Foreskin fibroblast (primary cell): ENCODE measurements at places on chromosomes 13 and 19.
A peak's percentile ranks its signal among the peaks of the same experiment; 100 is the strongest.

DNA sequence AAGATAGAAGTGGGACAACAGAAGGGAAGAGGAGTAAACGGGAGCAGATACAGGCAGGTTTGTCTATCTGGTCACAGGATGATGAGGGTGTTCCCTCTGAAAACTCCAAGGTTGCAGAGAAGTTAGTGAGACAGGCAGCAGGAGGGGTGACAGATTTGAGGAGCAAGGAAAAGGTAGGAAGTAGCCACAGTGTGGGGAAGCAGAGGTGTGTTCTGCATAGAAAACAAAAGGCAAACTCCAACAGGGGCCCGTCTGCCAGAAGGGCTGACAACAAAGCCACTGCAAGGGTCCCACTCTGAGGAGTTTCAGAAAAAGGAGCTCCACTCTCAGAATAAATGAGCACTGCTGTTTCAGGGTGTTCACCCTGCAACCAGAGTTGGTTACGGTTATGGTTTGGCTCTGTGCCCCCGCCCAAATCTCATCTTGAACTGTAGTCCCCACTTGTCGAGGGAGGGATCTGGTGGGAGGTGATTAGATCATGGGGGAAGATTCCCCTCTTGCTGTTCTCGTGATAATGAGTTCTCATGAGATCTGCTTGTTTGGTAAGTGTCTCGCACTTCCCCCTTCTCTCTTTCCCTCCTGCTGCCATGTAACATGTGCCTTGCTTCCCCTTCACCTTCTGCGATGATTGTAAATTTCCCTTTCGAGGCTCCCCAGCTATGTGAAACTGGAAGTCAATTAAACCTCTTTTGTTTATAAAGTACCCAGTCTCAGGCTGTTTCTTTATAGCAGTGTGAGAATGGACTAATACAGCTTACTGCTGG, 32.1 kb downstream of the SMAD9 start:
- no peak for DNase-seq

DNA sequence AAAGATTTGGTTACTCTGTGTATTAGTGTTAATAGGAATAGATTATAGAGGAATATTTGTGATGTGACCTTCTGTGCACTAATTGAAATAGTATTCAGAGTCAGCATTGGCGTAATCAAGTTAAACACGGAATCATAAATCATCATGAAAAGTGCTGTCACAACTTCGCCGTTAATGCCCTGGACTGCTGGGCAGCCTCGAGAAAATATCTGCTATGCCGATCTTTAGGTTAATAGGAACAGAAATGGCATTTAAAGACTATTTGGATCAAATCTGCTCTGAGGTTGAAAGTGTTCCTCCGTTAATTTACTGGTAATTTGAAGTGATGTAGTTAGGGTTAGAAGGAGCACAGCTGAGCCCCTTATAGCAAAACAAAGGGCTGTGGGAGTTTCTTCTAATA, 219.0 kb downstream of the MZT1 start:
- no peak for DNase-seq

- no peak for DNase-seq
Observed at GRCh38 chr13:50140581-50141374, 125.5 kb downstream of the KCNRG start.

- no peak for DNase-seq
Observed at GRCh38 chr13:66689037-66689619, 541.0 kb downstream of the PCDH9 start.

DNA sequence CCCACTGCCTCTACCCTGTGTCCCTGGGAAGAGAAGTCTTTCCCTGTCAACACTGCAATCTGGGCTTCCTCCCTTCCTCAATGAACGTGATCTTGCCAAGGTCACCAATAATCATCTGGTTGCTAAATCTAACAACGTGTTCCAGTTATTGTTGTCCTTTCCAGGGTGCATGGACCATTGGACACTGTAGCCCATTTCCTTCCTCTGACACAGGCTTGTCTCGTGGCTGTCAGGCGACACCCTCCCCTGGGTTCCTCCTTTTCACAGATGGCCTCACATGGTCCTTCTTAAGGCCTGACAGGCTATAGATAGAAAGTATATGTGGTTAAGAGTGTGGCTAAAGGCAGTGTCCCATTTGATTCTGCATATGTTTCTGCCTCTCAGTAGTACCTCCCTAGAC, 67.7 kb upstream of the STARD13 start:
- no peak for DNase-seq

DNA sequence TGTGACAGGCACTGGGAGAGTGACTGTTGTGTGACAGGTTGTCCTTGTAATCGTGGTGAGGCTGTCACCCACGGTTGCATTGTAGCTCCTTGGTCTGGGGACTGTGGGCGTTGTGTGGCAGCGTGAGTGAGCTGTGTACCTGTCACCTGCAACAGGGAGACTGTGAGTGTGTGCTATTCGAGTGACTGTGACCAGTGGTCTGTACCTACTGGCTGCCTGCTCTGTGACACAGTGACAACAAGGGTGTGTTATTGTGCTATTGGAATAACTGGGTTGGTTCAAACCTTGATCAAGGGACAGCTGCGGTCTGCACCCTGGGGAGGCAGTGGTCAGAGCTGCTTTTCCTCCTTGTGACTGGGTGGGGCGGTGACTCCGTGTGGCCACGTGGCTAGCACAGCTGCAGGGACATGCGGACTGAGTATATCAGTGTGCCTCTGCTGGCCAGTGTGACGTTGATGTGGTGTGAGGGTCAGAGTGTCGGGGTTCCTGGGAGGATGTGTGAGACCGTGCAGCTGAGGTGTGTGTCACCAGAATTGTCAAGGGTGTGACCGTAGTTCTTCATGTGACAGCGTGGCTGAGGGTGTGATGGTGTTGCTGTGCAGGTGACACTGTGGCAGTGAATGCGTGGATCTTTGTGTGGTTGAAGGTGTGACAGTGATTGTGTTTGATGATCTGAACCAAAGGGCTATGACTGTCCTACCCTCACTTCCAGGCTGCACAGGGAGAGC, 10.1 kb upstream of the NFIX start:
- DNase-seq = peak; percentile 78
